ENCODE measurements at places on chromosomes 2 and 18.

- DNase-seq: no peak
Measured at GRCh38 chr2:207587305-207587704, 37.9 kb downstream of the METTL21A start.

DNA sequence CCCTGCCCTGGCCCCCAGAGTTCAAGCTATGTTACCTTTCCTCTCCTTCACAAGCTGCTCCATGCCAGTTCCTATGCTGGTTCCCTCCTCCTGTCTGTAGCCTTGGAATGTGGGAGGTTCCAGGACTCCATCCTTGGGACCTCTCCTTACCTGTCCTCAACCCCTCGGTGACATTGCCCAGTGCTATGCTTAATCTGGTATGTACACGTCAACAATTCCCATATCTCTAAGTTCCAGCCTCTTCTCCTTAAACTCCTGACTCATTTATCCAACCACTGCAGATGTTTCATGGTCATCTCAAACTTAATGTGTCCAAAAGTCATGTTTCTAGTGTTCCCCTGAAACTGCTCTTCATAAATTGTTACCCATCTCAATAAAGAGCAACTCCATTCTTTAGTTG is 160.8 kb downstream of the TNS1 start:
- DNase-seq: no peak

- DNase-seq: no peak
Measured at GRCh38 chr2:128520791-128521190, 202.1 kb upstream of the HS6ST1 start.

DNA sequence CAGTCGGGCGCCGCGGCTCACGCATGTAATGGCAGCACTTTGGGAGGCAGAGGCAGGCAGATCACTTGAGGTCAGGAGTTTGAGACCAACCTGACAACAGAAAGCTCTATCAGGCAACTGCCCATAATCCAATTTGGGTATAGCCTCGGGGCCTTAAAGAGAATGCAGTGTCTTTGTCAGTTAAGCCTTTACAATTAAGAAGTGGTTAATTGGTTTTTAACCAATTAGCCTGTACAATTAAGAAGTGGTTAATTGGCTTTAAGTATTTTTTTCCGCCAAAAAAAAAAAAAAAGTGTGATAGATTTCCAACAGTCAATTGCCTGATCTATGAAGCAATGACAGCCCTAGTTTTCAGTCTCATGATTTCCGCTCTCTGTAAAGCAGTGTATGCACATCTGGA is 74.6 kb upstream of the NARS1 start:
- DNase-seq: no peak

DNA sequence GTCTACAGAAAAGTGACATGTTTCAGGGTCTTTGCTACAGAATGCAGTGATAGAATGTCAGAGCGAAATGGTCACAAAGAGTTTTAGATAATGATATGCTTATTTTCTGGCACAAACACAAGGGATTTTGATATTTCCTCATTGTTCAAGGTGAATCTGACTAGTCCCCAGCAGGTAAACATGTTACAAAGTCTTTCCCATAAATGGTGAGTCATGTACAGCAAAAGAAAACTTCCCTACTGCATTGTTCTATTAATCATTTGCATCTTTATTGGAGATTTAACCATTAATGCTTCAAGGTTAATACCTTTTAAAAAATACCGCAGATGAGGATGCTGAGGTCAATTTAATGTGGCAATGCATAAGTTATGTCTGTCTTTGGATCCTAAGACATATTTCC is 19.1 kb upstream of the TRIB2 start:
- no peak for DNase-seq

- DNase-seq: no peak
Measured at GRCh38 chr18:10398571-10398970, 55.9 kb upstream of the APCDD1 start.

DNA sequence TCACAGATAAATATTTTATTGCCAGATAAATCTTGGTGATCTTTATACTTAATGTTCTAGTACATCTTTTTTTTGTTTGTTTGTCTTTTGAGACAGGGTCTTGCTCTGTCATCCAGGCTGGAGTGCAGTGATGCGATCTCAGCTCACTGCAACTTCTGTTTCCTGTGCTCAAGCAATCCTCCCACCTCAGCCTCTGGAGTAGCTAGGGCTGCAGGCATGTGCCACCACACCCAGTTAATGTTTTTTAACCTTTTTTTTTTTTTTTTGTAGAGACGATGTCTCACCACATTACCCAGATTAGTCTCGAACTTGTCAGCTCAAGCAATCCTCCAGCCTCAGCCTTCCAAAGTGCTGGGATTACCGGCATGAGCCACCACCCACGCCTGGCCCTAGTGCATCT is 9.1 kb upstream of the C1GALT1C1L start:
- DNase-seq: no peak

DNA sequence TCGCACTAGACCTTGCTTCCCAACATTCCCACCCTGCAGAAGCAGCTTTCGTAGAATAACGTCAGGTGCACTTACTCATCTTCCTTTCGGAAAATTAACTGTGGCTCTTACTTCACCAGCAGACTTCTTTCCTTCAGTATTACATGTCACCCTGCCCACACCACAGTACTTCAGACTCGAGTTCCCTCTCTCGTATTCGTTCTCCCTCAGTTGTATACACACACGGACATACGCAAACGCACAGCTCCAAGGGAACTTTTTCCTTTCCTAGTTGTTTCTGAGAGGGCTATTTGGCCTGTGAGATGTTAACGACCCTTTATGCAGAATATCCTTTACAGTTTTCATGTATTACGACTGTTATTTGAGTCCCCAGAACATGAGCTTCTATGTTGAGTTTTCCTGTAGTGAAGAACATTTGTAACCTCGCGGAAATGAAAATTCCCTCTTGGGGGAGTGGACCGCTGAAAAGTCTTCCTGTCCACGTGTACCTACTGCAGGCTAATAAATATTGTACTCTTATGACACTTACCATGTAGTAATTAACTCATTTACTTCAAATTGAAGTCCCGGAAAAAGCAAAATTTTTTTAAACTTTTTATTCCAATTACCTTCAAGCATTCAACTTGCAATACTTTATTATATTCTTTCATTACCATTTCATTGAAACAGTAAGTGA is 908 bp downstream of the ERLEC1 start:
- no peak for DNase-seq

- no peak for DNase-seq
Measured at GRCh38 chr18:75202696-75203365, 6.1 kb downstream of the PTGR3 start.

DNA sequence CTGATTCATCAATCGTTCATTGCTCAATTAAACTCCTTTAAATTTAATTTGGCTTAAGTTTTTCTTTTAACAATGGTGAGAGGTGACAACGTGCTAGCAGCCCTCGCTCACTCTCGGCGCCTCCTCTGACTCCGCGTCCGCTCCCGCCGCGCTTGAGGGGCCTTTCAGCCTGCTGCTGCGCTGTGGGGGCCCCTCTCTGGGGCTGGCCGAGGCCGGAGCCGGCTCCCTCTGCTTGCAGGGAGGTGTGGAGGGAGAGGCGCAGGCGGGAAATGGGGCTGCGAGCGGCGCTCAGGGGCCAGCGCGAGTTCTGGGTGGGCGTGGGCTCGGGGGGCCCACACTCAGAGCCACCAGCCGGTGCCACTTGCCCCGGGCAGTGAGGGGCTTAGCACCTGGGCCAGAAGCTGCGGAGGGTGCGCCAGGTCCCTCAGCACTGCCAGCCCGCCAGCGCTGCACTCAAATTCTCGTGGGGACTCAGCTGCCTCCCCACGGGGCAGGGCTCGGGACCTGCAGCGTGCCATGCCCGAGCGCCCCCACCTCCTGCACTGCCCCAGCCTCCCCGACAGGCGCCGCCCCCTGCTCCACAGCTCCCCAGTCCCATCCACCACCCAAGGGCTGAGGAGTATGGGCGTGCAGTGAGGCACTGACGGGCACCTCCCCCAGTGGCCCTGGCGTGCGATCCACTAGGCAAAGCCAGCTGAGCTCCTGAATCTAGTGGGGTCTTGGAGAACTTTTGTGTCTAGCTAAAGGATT is 19.6 kb downstream of the ANKMY1 start:
- no peak for DNase-seq

DNA sequence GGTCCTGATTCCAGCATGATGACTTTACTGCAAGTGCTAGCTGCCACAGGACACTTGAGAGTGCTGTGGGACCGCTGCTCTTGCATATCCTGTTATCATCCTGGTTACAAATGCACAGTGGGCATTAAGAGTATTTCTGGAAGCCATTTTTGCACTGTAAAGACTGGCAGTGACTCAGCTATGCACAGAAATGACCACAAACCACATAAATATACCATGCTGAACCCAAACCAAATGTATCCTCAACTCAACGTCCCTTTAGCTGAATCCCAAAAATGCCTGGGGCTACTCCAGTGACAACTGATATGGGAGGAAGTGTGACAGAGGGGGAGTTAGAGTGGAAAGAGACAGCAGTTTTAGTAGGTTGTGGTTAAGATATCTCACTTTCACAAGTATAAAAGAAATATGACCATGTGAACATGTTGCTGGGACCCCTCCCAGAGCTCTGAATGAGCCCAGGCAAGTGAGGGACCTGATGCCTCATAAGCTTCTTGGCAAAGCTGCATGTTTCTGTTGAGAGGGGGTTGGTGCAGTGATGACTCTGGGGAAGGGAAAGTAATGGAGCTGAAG is 37.3 kb downstream of the RHBDD1 start:
- DNase-seq: no peak

GRCh38 chr18:76619621-76620315 is 124.7 kb upstream of the ZNF516 start:
- no peak for DNase-seq

DNA sequence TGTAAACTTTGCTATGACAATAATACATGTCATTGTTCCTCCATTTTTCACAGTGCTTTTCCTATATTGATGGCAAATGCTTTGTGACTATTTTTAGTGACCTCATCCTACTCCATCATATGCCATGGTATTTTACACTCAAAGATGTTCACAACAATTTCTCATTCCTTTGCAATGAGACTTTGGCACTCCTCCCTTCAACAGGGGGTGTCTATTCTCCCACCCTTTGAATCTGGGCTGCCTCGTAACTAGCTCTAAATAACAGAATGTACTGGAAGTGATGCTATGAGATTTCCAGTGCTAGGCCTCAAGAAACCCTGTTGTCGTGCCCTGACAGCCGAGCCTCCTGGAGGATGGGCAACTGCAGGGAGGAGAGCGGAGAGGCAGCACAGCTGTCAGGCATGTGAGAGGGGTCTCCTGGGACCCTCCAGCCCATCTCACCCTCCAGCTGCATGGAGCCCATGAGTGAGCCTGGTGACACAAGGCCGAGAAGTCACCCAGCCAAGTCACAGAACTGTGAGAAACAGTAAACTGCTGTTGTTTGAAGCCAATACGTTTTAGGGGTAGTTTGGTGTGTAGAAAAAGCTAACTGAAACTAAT is 103.1 kb upstream of the APCDD1 start:
- no peak for DNase-seq

- no peak for DNase-seq
Measured at GRCh38 chr2:135942936-135943688, 42.3 kb downstream of the DARS1 start.

DNA sequence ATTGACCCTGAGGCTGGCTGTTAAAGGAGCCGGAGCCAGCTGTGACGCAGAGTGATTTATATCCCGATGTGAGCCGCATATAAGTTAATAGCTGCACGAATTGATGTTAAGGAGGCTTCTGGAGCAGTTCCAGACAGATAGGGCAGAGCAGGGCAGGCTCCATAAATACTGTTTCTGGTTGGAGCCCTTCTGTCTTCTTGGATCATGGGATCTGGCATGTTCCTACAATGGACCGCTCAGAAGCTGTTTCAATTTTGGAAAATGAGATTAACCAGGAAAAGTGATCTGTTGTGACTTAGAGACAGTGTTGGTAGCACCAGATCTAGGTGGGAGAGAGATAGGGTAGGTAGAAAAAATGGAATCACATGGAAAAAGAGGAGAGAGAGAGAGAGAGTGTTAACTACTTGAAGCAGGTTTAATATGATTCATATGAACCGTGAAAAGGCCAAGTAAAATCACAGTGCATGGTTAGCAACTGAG is 4.8 kb upstream of the IGFBP5 start:
- DNase-seq: no peak

DNA sequence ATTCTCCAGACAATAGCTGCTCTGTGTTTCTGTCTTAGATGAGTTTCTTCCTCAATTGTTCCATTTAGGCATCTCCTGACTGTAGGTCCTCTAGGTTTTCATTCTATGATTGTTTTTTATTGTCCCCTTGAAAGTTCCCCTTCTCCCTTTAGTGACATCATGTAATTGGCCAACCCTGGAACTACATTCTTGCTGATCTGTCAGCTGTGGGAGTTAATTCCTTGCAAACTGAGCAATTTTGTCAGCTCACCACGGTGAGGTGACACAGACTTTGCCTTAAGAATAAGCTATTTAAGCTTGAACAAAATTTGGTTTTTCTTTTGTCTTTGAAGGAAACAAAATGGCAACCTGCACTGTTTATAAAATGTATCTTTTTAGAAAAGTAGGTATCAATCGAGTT is 95.9 kb downstream of the TXNL1 start:
- no peak for DNase-seq

DNA sequence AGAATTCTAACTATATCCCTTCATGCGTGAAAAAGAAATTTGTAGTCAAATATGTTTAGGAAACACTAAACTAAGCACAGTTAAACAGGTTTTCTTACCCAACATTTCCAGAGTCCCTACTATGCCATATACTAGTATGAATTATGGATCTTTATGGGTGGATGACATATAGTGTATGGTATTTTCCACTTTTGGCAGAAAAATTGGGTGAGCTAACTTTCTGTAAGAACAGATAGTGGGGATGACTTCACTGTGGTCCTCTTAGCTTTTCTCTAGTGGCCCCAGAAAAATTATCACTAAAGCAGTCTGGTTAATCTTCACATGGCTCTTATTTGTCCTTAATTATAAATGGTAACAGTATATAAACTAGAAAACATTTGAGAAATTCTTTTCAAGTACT is 240.0 kb upstream of the GULP1 start:
- DNase-seq: no peak

DNA sequence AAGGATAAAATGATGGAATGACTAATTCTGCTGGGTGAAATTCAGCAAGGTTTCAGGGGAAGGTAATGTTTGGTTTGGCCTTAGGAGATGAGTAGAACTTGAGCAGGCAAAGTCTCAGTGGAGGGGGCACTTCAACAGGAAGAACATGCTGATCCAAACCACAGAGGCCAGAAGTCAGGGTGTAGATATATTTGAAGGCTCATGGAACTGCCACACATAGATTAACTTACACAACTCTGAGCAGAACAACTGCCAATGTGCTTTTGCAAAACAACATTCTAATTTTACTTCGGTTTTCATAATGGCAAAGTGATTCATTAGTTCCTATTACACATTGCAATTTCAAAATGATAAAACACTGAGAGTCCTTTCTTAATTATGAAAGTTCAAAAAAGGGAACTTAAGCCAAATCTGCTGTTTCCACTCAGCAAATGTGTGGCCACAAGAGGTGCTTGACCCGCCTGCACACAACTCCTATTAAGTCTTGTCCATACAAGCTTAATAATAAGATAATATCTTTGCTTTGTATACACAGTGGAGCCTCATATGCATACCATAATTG is 284.8 kb downstream of the MREG start:
- DNase-seq: no peak

- DNase-seq: no peak
Measured at GRCh38 chr18:38576916-38577315, 1011.3 kb upstream of the CELF4 start.

- no peak for DNase-seq
Measured at GRCh38 chr2:233270366-233270765, 18.9 kb downstream of the ATG16L1 start.

- no peak for DNase-seq
Measured at GRCh38 chr18:13486686-13487085, 239.7 kb downstream of the FAM210A start.

GRCh38 chr2:105135436-105135835 is 97.6 kb downstream of the MRPS9 start:
- DNase-seq: no peak

- DNase-seq: no peak
Measured at GRCh38 chr2:239734436-239735005, 290.6 kb downstream of the NDUFA10 start.
